ENCODE measurements at places on chromosomes 2 and 18.

GRCh38 chr18:21056545-21056944 is 55.1 kb downstream of the ROCK1 start:
- DNase-seq, result no peak

DNA sequence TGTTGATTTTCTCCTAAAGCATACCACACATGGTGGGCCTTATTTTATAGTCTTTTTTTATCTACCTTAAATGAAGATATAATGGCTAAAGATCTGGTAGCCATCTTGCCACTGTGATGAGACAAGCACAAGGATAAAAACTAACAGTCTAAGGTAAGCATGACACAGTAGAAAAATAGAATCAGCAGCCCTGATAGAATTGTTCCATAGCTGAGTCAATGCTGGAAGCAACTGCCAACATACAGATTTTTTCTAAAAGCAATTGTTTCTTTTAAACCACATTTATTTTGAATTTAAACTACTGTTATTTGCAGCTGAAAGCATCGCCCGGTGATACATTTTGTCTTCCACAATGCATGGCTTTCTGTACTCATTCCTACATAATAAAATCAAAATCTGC is 1091.5 kb upstream of the CHAC2 start:
- no peak for DNase-seq

DNA sequence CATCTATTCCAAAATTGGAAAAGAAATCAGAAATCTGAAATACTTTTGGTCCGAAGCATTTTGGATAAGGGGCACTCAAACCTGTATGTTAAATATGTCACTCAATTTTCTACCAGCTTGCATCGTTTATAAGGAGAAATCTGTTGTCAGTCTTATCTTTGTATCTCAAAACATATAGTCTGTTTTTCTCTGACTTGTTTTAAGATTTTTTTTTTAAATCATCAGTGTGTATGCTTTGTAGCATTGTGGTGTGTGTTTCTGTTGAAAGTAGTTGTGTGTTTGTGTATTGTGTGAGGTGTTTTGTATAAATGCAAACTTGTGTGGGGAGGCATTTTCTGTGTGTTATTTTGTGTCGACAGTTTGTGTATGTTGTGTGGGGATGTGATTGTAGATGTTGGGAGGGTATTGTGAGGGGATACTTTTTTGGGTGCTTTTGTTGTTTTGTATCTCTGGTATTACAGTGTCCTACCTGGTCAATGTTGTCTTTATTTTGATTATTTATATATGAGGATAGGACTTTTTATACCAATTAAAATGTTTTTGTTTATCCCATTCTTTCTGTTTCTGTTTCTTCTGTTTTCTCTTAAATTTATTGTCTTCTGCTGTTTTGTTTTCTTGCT is 30.9 kb downstream of the SMCHD1 start:
- no peak for DNase-seq

DNA sequence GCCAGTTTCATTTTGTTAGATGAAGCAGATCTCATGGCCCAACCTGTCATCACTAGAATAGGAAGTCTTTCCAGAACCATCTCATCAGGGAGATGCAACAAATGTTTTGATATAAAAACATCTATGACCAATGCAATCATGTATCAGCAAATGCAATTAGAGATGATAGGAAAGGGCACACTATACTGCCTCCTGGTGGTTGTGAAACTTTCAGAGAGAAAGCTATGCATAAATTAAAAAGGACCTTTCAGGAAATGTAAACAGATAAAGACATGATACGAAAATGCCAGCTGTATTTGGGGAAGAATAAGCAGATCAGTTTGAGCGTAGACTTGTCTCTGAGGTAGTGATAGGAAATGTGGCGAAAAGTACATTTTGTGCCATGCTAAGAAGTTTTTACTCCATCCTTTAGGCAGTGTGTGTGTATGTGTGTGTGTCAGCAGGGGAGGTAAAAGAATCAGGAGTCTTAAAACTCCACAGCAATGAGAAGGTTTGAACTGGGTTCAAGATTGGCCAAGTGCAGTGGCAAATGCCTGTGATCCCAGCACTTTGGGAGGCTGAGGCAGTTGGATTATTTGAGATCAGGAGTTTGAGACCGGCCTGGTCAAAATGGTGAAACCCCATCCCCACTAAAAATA is 479.3 kb downstream of the CPS1 start:
- peak; percentile 53 for DNase-seq

All from neural progenitor cell (in vitro differentiated cells).